ENCODE measurements at places on chromosomes 2 and 18.
A peak's percentile ranks its signal among the peaks of the same experiment; 100 is the strongest.

DNA sequence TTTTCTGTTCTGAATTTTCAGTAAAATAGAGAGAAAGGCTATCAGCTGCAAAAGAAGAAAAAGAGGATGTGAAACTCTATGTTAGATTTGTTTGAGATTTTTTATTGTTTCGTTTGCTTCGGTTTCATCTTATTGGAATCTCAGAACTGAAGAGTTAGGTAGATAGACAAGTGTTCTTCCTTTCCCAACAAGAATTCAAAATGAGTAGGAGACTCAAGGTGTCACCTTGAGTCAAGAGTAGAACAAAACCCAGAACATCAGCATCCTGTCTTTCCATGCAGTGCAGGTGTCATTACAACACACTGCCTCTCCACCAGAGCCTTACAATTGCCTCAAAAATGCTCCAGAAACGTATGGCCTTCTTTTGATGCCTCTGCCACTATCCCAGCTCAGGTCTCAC lies 21.1 kb downstream of the NBAS start:
- DNase-seq, result no peak

GRCh38 chr2:106990297-106990696 lies 104.3 kb upstream of the ST6GAL2 start:
- no peak for DNase-seq

DNA sequence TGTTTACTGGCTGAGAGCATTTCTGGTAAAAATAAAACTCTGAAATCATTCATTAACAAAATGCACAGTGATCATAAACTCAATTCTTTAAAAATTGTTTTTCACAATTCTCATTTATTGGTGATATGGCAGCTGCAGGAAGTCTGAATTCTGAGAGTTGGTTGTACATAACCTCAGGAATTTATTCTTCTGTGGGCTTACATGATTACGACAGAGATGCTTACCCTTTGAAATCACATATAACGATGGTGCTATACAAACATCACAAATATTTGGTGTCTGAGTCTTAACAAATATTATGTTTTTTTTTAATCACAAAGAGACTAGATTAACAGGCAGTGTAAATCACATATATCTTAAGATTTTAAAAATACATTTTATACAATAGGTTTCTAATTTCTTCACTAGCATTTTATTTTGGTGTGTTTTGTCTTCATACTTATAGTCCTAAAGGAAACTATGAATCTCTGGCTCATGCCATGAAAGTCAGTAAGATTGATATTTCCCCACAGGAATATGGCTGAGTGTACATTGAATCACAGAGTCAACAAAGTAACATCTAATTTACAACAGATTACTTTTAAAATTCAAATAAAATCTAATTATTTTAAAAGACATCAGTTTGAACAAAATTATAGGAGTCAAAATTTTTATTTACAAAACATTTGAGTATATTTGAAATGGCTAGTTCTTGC lies 318.8 kb upstream of the THUMPD2 start:
- DNase-seq, result no peak

DNA sequence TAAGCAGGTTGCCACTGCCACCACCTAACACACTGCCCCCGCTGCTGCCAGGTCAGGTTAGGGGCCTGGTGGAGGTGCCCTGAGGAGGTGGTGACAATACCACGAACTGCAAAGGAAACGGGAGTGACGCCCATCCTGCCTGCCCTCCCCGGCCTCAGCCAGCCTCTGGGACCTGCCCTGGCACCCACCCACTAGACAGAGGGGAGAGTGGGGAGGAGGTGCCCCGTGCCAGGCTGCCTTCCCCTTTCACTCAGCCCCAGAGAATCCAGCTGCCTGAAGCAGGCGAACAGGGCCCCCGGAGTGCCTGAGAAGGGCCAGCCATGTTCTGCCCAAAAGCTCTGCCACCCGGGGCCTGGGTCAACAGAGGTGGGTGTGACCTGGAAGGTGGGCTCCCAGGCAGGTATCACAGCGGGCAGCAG lies 44.5 kb upstream of the FOSL2 start:
- DNase-seq, result no peak

GRCh38 chr18:25650201-25650941 lies 298.4 kb upstream of the ZNF521 start:
- DNase-seq, result no peak

- no peak for DNase-seq
These were observed 366.9 kb upstream of the HNRNPA3 start for GRCh38 chr2:176845718-176846117.

- DNase-seq, result peak; percentile 28
These were observed 1.1 kb downstream of the HNRNPLL start for GRCh38 chr2:38601463-38602135.

GRCh38 chr2:30165050-30165520 lies 18.3 kb downstream of the YPEL5 start:
- DNase-seq, result peak; percentile 97

- no peak for DNase-seq
These were observed 28.8 kb downstream of the SETBP1 start for GRCh38 chr18:44709307-44710126.

GRCh38 chr2:147464737-147465357 lies 380.0 kb upstream of the ACVR2A start:
- DNase-seq, result no peak

GRCh38 chr2:220891405-220891804 lies 680.7 kb downstream of the EPHA4 start:
- DNase-seq, result no peak

DNA sequence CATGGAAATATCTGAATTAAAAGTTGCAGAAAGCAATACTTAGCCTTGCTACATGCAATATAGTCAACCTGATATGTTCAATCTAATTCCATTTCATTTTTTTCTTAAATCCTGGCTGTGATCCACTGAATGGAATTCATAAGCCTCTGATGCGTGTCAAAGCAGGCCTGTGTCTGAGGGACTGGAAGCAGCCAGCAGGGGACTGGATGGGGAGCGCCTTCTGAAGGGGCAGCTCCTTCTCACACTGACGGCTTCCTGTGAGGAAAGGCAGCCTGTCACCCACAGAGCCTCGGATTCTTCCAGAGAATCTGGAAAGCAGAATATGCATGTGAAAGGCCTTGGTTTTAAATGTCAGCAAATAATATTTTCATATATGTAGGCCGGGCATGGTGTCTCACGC lies 73.5 kb downstream of the KCNF1 start:
- no peak for DNase-seq

- no peak for DNase-seq
These were observed 1621.3 kb downstream of the SUCLG1 start for GRCh38 chr2:82837588-82838304.

GRCh38 chr2:200363279-200363678 lies 56.8 kb downstream of the SPATS2L start:
- DNase-seq, result no peak

DNA sequence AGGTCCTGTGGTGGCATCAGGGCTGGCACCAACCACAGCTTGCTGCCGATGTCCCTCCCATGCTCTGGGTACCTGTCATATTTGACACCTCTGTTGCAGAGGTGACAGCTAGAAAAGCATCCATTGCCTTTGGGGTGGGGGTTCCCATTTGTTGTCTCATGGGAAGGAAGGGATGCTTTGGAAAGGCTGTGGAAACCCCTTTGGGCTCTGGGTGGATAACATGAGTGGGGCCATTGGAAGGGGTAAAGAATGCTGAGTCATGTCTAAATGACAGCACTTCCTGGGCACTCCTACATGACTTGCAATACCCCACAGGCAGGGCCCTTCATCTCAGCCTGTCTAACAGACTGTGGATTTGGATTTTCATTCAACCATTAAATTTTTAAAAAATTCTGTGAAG lies 27.8 kb downstream of the CTIF start:
- DNase-seq, result no peak

GRCh38 chr2:158140201-158140600 lies 38.5 kb downstream of the UPP2 start:
- DNase-seq, result no peak

DNA sequence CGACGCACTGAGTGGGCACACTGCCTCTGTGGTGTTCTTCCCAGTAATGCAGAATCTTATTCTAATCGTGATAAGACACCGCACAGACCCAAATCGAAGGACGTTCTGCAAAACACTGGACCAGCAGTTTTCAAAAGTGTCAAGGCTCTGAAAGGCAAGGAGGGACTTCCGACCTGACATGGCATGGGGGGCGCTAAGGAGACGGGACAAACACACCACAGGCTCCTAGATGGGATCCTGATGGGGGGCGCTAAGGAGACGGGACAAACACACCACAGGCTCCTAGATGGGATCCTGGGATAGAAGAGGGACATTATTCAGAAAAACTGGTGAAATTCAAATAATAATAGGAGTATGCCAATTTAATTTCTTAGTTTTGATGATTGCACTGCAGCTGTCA lies 191.4 kb downstream of the LDLRAD4 start:
- DNase-seq, result no peak

- no peak for DNase-seq
These were observed 180.9 kb upstream of the HS6ST1 start for GRCh38 chr2:128499367-128500137.

DNA sequence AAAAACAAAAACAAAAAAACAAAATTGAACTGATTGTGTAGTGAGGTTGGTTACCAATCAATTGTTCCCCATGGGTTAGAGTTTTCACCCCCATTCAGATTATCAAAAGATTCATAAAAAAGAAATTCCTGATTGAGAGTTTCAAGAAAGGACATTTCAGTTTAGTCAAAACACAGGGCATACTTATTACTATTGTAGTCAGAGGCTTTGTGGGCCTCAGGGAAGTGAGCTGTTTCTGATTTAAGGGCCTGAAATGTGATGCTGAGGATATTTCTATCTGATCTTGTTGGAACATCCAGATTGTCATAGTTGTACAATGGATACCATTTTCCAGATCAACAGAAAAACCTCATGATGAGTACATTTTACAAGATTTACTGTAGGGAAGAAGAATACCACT lies 368.1 kb upstream of the NETO1 start:
- no peak for DNase-seq

GRCh38 chr2:127072970-127073369 lies 34.0 kb downstream of the BIN1 start:
- no peak for DNase-seq

DNA sequence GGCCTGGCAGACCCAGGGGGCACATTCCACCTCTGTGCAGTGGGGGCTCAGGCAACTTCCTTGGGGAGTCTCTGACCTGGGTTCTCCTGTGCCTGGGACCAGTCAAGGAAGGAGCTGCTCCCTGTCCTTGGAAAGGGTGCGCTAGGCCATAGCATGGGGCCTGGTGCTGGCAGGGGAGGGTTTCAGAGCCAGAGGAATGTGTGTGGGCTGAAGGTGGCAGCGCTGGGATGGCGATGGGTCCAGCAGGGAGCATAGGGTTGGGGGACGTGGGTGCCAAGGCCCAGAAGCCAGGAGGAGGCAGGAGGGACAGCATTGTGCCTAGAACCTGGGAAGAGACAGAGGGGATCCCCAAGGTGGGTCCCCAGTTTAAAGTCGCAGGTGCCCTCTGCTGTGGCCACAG lies 66.3 kb upstream of the TUBA3E start:
- DNase-seq, result no peak

DNA sequence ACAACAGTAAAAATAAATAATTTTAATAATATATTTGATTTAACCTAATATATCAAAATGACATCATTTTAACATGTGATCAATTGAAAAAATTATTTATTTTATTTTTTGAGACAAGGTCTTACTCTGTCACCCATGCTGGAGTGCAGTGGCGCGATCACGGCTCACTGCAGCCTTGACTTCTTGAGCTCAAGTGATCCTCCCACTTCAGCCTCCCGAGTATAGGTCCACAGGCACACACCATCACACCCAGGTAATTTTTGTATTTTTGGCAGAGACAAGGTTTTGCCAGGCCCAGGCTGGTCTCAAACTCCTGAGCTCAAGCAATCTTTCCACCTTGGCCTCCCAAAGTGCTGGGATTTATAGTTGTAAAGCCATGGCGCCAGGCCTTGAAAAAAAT lies 126.7 kb upstream of the COPS8 start:
- no peak for DNase-seq

GRCh38 chr2:118994172-118994700 lies 52.2 kb downstream of the MARCO start:
- DNase-seq, result no peak

DNA sequence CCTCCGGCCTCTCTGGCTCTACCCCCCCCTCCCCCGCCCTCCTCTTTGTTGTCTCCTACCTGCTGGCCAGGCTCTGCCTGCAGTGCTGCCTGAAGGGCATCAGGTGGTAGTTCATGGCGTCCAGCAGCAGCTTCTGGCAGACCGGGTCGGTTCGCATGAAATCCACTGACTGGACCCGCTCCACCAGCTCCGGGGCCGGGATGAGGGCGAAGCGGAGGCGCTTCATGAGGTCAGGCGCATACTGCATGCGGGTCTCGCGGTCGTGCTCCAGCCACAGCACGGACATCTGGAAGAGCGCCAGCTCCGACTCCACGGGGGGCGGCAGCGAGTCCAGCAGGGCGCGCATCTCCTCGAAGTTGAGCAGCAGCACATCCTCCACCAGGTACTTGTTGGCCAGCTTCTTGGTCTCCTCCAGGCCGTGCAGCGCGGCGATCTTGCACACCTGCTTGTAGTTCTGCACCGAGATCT lies 3.2 kb downstream of the KLHL14 start:
- no peak for DNase-seq

DNA sequence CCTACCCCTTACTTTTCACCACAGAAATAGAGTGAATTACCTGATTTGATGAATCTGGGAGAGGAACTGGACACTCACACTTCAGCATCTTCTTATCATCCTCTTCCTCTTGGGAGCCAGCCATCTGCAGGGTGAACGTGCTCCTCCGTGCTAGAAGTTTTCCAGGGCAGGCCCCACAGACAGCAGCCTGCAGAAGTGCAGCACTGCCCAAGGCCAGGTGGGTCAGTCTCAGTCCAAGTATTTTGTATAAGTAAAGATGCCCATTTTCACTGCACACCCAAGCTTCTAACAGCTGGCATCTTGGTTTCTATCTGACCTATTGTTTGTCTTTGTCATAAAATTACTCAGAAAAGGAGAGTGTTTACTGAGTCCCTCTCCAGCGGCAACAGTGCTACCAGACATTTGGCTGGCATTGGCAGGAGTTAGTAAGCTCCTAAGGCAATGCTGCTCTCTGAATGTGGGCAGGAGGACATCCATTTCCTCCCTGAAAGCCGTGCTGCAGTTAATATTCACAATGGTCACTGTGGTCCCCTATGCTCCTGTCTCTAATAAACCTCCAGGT lies 222.6 kb upstream of the CTAGE1 start:
- no peak for DNase-seq

GRCh38 chr2:120360307-120360855 lies 14.4 kb downstream of the INHBB start:
- DNase-seq, result no peak

DNA sequence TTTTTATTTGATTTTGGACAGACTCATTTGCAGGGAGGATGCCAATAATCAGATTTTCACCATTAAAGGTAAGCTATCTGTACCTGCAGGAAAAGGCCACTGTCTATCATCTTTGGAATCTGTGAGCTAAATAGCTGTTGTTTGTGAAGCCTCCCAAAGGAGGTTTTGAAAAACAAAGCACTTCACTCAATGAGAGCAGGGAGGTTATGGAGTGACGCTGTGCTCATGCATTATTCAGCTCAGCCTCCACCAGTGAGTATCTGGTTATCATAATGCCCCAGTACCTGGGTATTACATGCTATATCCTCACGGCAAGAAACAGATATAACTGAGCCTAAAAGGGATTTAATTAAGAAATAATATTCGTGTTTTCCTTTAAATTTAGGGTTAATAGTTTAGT lies 189.6 kb upstream of the PIK3C3 start:
- no peak for DNase-seq

Data from SK-MEL-5 (cell line).